Fibroblast of upper back skin (primary cell): ENCODE measurements at places on chromosomes 2 and 18.
A peak's percentile ranks its signal among the peaks of the same experiment; 100 is the strongest.

DNA sequence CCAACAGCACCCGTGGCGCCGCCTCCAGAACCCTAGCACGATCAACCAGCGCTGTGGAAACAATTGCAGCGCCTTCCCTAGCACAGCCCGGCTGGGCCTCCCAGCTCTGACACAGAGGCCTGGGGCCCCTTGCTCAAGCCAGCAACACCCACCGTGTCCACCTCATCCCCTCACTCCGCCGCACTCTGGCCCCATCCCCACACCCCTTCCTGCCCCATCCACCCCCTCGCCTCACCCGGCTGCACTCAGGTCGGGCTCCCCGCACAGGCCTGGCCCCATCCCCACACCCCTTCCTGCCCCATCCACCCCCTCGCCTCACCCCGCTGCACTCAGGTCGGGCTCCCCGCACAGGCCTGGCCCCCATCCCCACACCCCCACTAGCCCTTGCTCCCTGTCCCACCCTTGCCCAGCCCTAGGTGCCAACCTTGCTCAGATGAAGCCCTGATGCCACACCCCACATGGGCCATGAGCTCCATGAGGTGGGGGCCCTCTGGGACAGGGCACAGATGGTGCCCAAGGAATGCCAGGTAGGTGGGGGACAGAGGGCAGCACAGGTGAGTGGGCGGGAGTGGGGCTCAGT lies 28.7 kb downstream of the KIF1A start:
- DNase-seq, result no peak

- no peak for DNase-seq
Measured at GRCh38 chr2:46340740-46341420, 43.7 kb downstream of the EPAS1 start.

DNA sequence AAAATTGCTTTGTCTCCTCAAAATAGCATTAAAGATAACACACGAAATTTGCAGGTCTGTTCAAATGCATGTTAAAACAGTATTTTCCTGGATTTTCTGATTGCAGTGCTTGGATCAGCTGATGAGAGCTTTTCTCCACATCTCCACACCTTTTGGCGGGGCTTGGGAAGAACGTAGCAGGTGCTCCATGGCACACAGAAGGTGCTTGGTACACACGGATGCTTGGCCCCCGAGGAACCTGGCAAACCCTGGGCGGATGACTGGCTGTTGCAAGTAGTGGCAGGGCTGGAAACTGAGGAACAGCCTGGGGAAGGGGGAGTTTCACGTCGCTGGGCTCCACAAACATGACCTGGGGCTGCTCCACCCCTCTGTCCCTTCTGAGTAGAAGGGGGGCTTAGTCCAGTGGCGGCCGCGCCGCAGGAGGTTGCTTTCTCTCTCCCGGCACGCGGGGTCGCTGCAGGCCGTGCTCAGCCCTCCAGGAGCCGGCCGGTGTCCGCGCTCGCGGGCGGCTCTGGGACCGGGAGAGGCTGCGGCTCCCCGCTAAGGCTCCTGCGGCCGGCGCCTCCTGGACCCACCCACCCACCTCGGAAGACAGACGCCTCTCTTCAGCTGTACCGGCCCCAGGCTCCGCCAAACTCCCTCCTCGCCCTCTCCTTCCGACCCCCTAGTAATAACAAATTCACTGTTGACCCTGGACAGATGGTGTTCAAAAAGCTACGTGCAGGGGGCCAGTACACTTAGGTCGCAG lies 69.3 kb downstream of the MARCO start:
- peak; percentile 38 for DNase-seq

GRCh38 chr18:31386741-31387140 lies 10.2 kb downstream of the DSG4 start:
- no peak for DNase-seq

DNA sequence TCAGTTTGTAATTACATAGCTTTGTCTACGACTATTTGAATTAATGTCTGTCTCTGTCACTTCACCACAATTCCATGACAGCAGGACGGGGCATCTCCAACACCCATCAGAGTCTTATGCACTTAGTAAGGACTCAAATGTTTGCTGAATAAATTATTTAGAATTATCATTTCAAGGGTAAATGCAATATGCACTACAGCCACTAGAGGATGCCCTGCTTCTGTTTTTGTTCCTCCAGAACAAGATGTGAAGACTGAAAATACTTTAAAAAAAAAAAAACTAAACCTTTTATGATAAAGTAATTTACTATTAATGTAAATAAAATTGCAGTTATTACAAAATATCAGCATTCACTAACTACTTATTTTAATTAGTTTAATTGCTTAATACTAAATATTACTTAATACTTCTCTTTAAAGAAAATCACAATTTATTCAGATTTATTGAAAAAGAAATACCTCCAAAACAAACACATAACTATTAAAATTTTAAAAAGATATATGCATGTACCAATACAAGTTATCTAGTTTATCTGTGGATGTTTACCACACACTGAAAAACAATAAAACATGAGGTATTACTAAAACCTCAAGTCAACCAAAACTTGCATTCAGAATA lies 3.2 kb downstream of the PIGN start:
- peak; percentile 54 for DNase-seq

- DNase-seq, result no peak
Measured at GRCh38 chr2:231260442-231261208, 62.2 kb downstream of the ARMC9 start.

DNA sequence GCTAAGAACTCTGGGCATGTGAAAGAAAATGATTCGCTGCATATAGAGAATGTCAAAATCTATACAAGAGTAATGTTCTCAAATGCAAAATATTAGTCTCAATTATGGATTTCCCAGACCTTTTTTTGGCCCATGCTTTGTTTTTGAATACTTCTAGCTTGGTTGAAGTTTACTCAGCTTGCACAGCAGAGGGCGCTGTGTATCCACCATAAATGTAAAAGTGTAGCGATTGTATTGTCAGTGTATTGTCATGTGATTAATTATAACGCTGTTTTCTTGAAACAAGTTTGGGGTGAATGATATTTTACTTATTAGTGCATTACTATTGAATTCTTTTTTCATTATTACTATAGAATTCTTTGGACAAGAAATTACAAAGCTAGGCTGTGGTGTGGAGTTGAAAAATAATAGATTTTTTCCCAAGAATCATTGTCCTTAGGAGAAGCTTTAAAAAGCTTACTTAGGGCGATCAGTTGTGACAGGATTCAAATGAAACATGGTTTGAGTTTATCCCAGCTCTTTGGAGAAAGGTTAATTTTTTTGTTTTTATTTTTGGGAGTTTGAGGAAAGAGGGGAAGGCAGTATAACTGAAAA lies 98.3 kb downstream of the PIK3C3 start:
- peak; percentile 62 for DNase-seq

DNA sequence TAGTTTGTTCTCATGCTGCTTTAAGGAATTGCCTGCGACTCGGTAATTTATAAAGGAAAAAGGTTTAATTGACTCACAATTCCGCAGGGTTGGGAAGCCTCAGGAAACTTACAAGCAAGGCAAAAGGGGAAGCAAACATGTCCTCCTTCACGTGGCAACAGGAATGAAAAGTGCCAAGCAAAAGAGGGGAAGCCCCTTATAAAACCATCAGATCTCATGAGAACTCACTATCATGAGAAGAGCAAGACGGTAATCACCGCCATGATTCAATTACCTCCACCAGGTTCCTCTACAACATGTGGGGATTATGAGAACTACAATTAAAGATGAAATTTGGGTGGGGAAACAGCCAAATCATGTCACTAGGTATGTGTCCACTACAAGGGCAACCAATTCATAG lies 53.9 kb downstream of the MAP4K3 start:
- no peak for DNase-seq

DNA sequence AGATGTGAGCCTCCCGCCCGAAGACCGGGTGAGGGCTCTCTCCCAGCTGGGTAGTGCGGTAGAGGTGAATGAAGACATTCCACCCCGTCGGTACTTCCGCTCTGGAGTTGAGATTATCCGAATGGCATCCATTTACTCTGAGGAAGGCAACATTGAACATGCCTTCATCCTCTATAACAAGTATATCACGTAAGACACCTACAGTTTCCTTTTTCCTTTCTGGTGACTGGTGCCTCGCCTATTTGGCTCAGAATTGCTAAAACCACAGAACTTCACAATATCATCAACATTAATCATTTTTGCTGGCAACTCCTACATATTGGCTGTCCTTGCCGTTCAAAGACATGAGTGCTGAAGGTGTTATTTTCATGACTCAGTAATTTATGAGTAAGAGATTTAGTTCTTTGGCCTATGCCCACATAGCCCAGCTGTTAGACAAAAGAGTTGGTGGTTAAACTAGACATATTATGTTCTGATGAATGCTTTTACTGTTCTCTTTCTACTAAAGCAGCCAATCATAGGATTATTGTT lies 2.2 kb downstream of the STAMBP start:
- DNase-seq, result peak; percentile 94

- peak; percentile 70 for DNase-seq
Measured at GRCh38 chr2:177983183-177983788, 89.3 kb downstream of the PDE11A start.

DNA sequence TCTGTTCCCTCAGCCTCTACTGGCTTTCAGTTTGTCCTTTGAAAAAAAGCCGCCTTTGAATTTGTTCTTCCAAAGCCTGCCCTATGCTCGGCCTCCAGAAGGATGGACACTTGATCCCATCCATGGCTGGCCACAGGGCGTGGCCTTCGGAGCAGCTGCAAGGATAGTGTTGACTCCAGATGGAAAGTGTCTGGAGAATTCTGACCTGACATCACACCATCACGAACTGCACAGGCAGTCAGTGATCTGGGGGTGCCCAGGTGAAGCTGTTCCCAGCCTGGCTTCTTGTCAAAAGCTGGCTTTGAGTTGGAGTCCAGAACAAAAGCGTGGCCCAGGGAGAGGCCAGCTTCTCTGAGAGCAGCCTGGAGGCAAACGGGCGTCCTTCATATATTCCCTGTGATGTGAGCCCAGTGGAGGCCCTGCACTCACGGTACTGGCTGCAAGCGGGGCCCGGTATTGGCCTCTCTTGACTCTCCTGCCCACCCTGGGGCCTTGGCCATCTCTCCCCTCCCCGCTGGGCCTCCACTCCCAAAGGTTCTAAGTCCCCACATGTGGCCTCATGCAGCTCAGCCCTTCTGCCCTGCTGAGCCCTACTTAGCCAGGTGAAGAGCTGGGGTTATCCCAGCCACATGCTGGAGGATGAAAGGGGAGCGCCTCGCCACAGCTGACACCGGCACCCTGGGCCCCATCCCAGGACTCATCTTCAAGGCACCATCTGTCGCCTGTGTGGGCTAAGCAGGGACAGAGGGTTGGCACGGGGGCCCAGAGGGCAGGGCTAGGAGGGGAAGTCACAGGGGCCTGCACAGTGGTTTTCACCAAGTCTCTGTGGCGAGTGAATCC lies 20.4 kb upstream of the ATOH8 start:
- no peak for DNase-seq

- DNase-seq, result no peak
Measured at GRCh38 chr2:186304064-186304463, 182.0 kb upstream of the ZC3H15 start.

GRCh38 chr2:74297391-74297790 lies 45.8 kb downstream of the SLC4A5 start:
- DNase-seq, result no peak

- DNase-seq, result no peak
Measured at GRCh38 chr18:48459016-48459415, 49.8 kb upstream of the ZBTB7C start.

DNA sequence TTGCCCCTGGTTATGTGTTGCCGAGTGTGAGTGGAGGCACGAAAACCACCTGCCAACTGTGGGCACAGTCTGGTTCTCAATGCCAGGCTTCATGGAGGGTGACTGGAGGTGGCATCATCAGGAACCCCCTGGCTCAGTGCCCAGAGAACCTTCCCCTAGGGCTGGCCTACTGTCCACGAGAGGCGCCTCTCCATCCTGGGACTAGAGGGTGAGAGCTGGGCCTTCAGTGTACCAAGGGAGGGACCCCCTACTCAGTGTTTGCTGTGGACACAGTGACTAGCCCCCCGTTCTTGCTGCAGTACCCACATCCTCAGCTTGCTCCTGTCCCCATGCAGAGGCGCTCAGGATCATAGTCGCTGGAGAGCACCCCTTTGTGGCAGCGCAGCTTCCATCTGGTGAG lies 202.6 kb downstream of the HDAC4 start:
- no peak for DNase-seq

GRCh38 chr2:26401739-26402541 lies at the start of gene DRC1:
Gene DRC1, plus strand, starts transcription at chr2:26401920. Its CDS starts 70 bp downstream, at chr2:26401990.
- DNase-seq, result peak; percentile 77

- no peak for DNase-seq
Measured at GRCh38 chr2:232502911-232503808, 15.5 kb upstream of the ECEL1 start.

- DNase-seq, result no peak
Measured at GRCh38 chr2:46236006-46236875, 61.0 kb upstream of the EPAS1 start.

GRCh38 chr2:100113990-100114433 lies 28.4 kb downstream of the AFF3 start:
- no peak for DNase-seq

GRCh38 chr2:3183766-3184165 lies 193.9 kb downstream of the EIPR1 start:
- DNase-seq, result no peak

- no peak for DNase-seq
Measured at GRCh38 chr2:151042964-151043363, 218.7 kb downstream of the RBM43 start.

GRCh38 chr2:189927823-189928222 lies 134.7 kb downstream of the MSTN start:
- DNase-seq, result peak; percentile 18
